Large intestine (tissue), 12 donors: ENCODE measurements at places on chromosomes 1 and 21. TPM values are rescaled to one million over a fixed set of nuclear protein-coding genes. Genes with fewer than 3 reads are reported as not detected.
A peak's percentile ranks its signal among the peaks of the same experiment; 100 is the strongest.

DNA sequence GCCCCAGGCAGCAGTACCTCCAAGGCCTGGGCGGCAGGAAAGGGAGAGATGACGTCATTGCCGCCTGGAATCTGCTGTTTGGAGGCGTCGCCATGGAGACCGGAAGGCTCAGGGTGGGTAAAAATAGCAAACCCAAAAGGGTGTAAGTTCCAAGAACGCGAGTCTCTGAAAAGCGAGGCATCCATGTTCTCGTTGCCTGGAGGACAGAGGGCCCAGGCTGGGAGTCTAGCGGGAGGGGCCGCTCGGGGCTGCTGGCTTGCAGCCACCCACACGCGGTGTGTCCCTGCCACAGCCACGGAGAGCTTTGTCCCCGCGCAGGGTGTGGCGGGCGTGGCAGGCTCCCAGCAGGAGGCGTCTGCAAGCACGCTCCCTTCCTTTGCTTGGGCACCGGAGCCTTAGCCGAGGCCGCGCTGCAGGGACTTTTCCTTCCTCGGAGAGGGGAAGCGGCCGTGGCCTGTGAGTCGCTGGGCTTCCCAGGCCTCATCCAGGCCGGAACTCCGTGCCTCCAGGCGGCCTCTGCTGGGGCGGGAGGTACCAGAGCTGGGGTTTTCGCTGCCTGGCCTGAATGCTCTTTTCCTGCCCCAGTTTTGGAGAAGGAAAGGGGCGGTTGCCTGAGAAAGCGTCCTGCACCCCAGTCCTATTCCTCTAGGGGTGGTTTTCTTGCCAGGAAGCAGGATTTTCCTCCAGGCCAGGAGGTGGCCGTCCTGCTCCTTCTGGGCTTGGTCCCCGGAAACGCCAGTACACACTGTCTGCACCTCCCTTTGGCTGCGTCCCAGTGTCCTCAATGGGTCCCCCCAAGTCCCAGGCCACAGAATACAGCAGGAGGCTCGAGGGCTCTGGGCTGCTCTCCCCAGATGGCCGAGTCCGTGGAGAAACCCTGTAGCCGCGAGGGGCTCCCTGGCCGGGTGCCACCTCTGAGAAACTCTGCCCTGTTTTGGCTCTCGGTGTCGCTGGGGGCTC lies 15.3 kb upstream of the SKI start:
- H3K27ac ChIP-seq, result peak overlapping the region; percentile 98
- no peaks in the 10 kb centered on the region for H3K27me3 ChIP-seq
- peak overlapping the region; percentile 38 for H3K4me3 ChIP-seq
- peaks cover 51% of the 10 kb centered on the region for H3K4me1 ChIP-seq
- no peaks in the 10 kb centered on the region for H3K36me3 ChIP-seq
- peak; percentile 91 for DNase-seq

DNA sequence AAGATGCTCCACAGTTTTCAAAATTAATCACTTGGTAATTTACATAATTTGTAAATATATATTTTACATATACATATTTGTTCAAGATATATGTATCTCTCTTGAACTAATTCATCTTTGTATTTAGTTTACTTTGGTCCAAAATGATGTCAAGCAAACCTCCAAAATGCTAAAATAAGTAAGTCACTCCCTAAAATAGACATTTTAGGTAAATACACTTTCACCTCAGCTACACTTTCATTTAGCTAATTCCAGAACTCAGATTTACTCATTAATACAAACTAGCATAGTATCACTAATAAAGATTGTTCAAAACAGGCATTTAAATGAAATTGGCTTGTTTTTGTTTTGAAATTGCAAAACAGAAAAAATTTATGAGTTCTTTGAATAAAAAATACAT lies 40.6 kb downstream of the AHCTF1 start:
- no peak for DNase-seq
- H3K4me3 ChIP-seq, result no peak overlapping the region
- no peaks in the 10 kb centered on the region for H3K4me1 ChIP-seq
- no peak overlapping the region for H3K27ac ChIP-seq
- no peaks in the 10 kb centered on the region for H3K27me3 ChIP-seq
- H3K36me3 ChIP-seq, result peaks cover 58% of the 10 kb centered on the region

GRCh38 chr1:230307213-230307612 lies 118.9 kb downstream of the PGBD5 start:
- no peak overlapping the region for H3K4me3 ChIP-seq
- no peak for DNase-seq
- no peaks in the 10 kb centered on the region for H3K27me3 ChIP-seq
- no peaks in the 10 kb centered on the region for H3K36me3 ChIP-seq

The REN gene
- polyA plus RNA-seq, result 4.2 TPM

The C1orf56 gene
- polyA plus RNA-seq, result 7.0 TPM

The TRPM2 gene
- 2.2 TPM for polyA plus RNA-seq

- peaks cover 4% of the 10 kb centered on the region for H3K36me3 ChIP-seq
- H3K27ac ChIP-seq, result peak overlapping the region; percentile 37
- DNase-seq, result peak; percentile 78
- H3K4me1 ChIP-seq, result peaks cover 12% of the 10 kb centered on the region
Measured at GRCh38 chr1:45802343-45803298, 791 bp upstream of the MAST2 start.

The RHCE gene
- 0.60 TPM for polyA plus RNA-seq

- H3K36me3 ChIP-seq, result peaks cover 4% of the 10 kb centered on the region
- no peaks in the 10 kb centered on the region for H3K27me3 ChIP-seq
- no peak overlapping the region for H3K27ac ChIP-seq
- H3K4me3 ChIP-seq, result no peak overlapping the region
- H3K4me1 ChIP-seq, result no peaks in the 10 kb centered on the region
- DNase-seq, result no peak
Measured at GRCh38 chr1:92756537-92756936, 28.4 kb downstream of the EVI5 start.

GRCh38 chr1:244989813-244990212 lies 125.5 kb upstream of the HNRNPU start:
- no peak overlapping the region for H3K4me3 ChIP-seq
- H3K27me3 ChIP-seq, result no peaks in the 10 kb centered on the region
- DNase-seq, result no peak
- no peaks in the 10 kb centered on the region for H3K36me3 ChIP-seq
- peaks cover 6% of the 10 kb centered on the region for H3K4me1 ChIP-seq
- no peak overlapping the region for H3K27ac ChIP-seq

DNA sequence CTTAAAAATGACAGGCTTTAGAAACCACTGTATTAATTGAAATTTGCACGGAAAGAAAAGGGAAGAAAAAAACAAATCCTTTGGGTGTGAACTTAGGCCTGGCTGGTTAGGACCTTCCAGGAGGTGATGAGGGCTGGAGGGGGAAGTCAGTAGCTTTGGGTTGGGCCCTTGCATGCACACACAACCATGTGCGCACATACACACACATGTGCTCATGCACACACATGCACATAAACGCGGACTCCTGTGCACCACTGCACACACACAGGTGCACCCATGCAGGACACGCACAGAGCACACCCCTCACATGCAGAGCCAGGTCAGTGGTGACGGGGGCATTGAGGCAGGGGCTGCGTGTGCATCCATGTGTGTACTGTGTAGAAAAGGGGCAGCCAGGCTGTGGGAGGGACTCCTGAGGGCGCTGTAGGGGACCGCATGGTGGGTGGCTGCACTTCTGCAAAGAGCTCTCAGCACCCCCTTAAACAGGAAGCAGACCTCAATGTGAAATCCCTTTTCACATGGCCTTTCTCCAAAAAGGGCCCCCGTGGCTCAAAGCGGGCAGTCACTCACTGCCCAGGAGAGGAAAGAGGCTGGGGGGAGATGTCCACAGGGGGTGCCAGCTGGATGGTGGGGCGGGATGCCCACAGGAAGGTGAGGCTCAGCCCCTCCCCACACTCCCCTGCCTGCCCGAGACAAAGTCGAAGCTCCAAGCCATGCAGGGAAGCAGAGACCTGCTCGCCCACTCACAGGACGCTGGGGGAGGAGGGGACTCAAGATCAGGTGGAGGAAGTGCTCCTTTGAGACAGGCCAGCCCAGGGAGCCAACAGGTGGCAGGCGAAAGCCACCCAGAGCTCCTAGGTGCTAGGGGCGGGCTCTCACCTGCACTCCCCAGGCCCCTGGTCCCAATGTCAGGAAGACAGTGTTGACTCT lies 95.2 kb downstream of the ITPKB start:
- H3K4me1 ChIP-seq, result peaks cover 7% of the 10 kb centered on the region
- DNase-seq, result no peak
- no peak overlapping the region for H3K4me3 ChIP-seq
- peaks cover 51% of the 10 kb centered on the region for H3K36me3 ChIP-seq

DNA sequence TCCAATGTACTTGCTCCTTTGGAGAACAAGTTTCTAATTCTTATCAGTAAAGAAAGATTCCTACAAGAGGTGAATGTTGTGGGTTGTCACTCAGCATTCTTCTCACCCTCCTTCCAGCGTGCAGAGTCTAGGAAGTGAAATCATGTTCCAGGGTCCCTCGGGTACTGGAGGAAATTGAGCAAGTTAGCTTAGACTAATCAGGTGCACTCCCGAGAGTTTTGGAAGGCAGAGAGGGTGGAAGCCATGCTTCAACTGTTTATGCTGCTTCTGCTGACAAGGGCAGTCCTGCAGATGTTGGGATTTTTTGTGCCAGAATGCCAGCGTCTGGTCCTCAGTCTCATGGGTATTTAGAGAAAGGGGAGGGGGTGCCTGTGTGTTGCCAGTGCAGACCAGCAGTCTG lies 5.3 kb upstream of the C1orf115 start:
- DNase-seq, result no peak
- no peak overlapping the region for H3K27ac ChIP-seq
- no peaks in the 10 kb centered on the region for H3K27me3 ChIP-seq
- H3K4me3 ChIP-seq, result no peak overlapping the region

GRCh38 chr1:187566354-187566753 lies 737.6 kb downstream of the PLA2G4A start:
- no peak overlapping the region for H3K4me3 ChIP-seq
- H3K27ac ChIP-seq, result no peak overlapping the region
- H3K36me3 ChIP-seq, result no peaks in the 10 kb centered on the region
- no peaks in the 10 kb centered on the region for H3K4me1 ChIP-seq
- DNase-seq, result no peak

The CLCA4 gene
- 0.04 TPM for polyA plus RNA-seq

The WDR64 gene
- 0.03 TPM for polyA plus RNA-seq

GRCh38 chr1:154288661-154289060 lies 16.2 kb downstream of the HAX1 start:
- H3K36me3 ChIP-seq, result no peaks in the 10 kb centered on the region
- H3K4me3 ChIP-seq, result no peak overlapping the region
- no peak for DNase-seq
- no peaks in the 10 kb centered on the region for H3K27me3 ChIP-seq

- H3K27me3 ChIP-seq, result no peaks in the 10 kb centered on the region
- H3K4me1 ChIP-seq, result peaks cover 7% of the 10 kb centered on the region
- no peak overlapping the region for H3K4me3 ChIP-seq
- H3K27ac ChIP-seq, result no peak overlapping the region
Measured at GRCh38 chr1:77220687-77221463, 1.6 kb upstream of the PIGK start.

DNA sequence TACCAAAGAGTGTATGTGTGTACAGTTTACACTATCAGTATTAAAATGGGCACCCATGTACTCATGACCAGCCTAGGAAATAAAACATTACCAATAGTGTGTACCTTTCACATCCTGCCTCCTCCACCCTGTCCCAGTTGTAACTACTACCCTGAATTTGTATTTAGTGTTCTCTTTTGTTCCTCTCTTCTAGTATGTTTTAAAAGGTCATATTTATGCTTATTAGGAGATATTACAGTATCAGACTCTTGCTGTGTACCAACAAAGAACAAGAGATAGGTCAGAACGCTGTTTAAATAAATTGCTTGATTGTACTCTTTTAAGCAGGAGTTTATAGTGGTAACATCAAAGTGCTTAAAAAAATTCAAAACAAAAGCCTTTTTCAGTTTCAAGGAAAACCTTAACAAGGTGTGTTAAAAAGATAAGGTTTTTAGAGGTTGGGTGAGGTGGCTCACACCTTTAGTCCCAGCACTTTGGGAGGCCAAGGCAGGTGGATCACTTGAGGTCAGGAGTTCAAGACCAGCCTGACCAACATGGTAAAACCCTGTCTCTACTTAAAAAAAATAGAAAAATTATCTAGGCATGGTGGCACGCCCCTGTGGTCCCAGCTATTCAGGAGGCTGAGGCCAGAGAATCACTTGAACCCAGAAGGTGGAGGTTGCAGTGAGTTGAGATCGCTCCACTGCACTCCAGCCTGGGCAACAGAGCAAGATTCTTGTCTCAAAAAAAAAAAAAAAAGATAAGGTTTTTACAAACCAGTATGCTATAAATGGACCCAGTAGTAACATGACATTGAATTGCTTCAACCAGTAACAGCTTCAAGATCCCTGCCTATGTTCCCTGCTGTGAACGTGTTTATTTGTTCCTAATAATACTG lies 35.9 kb downstream of the MPZL1 start:
- H3K27me3 ChIP-seq, result no peaks in the 10 kb centered on the region
- DNase-seq, result no peak
- no peaks in the 10 kb centered on the region for H3K36me3 ChIP-seq

The RIT1 gene
- 57.1 TPM for polyA plus RNA-seq

The TMEM240 gene
- 3.9 TPM for polyA plus RNA-seq

GRCh38 chr1:226255380-226255779 lies 31.9 kb downstream of the MIXL1 start:
- no peak for DNase-seq
- H3K4me1 ChIP-seq, result no peaks in the 10 kb centered on the region
- H3K27ac ChIP-seq, result no peak overlapping the region
- H3K36me3 ChIP-seq, result peaks cover 3% of the 10 kb centered on the region
- no peaks in the 10 kb centered on the region for H3K27me3 ChIP-seq

The SLC9C2 gene
- 0.06 TPM for polyA plus RNA-seq

DNA sequence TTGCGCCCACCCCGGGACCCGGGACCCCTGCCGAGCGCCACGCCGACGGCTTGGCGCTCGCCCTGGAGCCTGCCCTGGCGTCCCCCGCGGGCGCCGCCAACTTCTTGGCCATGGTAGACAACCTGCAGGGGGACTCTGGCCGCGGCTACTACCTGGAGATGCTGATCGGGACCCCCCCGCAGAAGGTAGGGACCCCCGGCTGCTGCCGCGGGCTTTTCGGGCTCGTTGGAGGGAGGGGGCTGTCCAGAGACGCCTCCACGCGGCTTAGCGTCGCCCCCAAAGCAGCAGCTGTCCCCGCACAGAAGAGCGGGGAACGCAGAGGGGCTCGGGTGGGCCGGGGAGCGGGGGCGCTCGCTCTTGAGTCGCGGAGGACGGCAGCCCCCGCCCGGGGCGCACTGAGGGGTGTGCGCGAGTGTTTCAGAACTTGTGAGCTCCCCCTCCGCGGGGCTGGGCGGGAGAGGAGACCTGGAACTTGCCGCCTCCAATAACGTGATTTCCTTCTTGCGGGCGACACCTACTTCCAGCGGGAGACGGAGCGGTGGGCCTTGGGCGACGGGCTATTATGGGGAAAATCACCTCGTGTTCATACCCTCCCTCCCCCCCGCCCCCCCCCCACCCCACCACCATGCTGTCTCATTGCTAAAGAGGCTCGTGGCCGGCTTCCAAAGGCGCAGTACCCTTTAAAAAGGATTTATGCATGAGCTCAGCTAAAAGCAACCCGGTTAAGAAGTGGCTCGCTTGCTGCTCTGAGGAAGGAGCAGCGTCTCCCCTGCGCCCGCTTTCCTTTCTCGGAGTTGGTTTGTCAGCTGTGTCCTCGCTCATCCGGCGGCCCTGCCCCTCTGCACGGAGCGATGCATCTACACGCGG lies 664 bp downstream of the BACE2 start:
- H3K36me3 ChIP-seq, result no peaks in the 10 kb centered on the region
- peaks cover 7% of the 10 kb centered on the region for H3K27me3 ChIP-seq
- H3K4me1 ChIP-seq, result peaks cover 3% of the 10 kb centered on the region
- H3K27ac ChIP-seq, result no peak overlapping the region
- peak; percentile 46 for DNase-seq
